NCI-H2107 (cell line): ENCODE measurements at places on chromosomes 7 and 10.
A peak's percentile ranks its signal among the peaks of the same experiment; 100 is the strongest.

- peak; percentile 8 for DNase-seq
These were observed 103.1 kb upstream of the APBB1IP start for GRCh38 chr10:26334932-26335573.

- no peak for DNase-seq
These were observed 57.6 kb downstream of the LRRTM3 start for GRCh38 chr10:66983475-66983818.

GRCh38 chr10:126905776-126906703 lies 812 bp downstream of the DOCK1 start:
- DNase-seq, result no peak

- DNase-seq, result peak; percentile 59
These were observed 35.1 kb downstream of the DNAJB12 start for GRCh38 chr10:72319416-72320254.

- DNase-seq, result no peak
These were observed 17.2 kb downstream of the ABCC2 start for GRCh38 chr10:99799613-99800012.

DNA sequence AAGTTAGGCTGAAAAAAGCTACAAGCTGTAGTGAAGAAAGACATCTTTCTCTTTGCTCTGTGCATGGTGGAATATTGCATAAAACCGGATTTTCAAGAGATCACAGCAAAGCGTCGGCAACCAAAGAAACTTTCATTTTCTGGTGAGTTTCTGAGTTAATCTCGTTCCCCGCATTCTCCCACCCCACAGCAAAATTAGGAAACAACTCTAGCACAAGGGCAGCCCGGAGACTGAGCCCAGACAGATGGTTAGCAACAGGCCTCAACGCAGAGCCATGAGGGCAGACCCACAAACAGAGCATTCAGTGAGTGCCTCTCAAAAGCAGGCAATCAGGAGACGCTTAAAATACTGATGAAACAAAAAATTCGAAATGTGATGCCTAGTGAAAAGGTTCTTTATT lies 396.1 kb upstream of the KLF6 start:
- DNase-seq, result no peak

- DNase-seq, result no peak
These were observed 116.1 kb upstream of the PCBD1 start for GRCh38 chr10:71004176-71005075.

DNA sequence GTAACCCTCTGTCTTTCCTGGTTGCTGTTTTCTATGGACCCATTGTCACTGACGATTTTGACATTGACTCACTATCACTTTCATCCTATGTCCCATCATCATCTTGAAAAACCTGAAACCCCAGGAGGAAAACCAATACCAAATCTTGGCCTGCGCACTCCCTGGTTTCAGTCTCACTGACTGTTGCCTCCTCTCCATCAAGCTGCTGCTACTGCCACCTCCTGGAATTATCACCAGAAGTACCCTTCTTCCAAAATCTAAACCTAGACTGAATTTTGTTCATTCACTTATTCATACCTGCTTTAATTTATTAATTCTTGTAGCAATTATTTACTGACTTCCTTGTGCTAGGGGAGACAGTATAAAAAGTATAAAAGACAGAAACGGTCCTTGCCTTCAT lies 44.5 kb upstream of the ACBD5 start:
- DNase-seq, result no peak

- DNase-seq, result no peak
These were observed 281.4 kb upstream of the TAC1 start for GRCh38 chr7:97450516-97450915.

DNA sequence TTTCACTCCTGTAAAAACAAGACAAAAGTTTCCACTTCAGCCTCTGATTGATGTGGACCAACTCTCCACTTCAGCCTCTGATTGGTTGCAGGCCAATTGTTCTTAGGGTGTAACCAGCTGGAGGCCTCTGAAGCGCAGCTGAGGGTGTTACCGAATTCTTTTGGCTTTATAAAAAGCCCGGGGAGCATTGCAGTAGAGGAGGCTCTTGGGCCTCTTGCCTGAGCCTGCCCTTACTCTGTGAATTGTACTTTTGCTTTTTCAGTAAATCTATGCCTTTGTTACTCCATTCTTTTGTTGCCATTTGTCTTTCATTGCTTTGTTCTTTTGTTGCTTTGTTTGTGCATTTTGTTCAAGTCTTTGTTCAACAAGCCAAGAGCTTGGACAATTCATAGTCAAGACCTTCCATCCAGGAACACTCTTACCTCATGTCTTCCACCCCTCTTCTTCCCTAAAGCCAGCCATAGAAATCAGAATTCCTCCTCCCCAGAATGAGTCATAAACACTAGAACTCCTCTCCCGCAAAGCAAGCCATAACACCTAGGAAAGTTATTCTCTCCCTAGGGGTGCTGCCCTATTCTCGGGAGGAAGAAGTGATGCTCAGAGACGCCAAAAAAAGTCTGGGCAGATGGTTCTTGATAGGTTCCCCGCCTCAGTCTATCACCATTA lies 53.5 kb upstream of the ARMC3 start:
- peak; percentile 49 for DNase-seq

DNA sequence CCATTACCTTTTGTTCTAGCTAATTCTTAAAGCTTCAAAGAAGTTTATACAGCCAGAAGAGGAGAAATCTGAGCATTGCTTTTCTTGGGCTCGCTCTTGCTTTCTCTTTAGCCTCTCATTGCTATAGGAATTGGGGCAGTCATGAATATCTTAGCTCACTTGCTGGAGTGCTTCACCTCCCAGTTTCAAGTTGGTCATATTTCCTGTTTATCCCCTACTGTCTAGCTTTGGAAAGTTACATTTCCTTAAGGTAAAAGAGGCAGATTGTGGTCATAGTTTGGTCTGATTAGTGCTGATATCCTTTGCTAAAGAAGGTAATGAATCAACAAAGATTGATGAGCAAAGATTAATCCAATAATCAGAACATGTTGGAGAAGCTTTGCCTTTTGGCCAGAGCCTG lies 77.7 kb upstream of the GLI3 start:
- DNase-seq, result no peak

- no peak for DNase-seq
These were observed 168.3 kb upstream of the SP8 start for GRCh38 chr7:20954711-20955619.

DNA sequence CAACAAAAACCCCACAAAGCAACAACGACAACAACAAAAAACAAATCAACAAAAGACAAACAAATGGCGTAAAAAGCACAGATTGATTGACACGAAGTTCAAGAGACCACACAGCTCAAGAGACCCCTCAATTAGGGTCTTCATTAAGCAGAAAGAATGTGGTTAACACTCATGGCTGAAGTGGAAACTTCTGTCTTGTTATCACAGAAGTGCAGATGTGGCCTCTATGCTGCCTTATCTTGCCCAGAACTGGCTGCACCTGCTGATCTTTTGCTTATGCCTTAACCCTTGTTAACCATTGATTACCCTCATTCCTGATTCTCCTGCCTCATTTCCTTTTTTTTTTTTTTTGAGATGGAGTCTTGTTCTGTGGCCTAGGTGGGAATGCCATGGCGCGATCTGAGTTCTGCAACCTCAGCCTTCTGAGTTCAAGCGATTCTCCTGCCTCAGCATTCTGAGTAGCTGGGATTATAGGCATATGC lies 3.5 kb upstream of the DAGLB start:
- no peak for DNase-seq

GRCh38 chr7:100682991-100683658 lies 9.6 kb downstream of the GNB2 start:
- no peak for DNase-seq

DNA sequence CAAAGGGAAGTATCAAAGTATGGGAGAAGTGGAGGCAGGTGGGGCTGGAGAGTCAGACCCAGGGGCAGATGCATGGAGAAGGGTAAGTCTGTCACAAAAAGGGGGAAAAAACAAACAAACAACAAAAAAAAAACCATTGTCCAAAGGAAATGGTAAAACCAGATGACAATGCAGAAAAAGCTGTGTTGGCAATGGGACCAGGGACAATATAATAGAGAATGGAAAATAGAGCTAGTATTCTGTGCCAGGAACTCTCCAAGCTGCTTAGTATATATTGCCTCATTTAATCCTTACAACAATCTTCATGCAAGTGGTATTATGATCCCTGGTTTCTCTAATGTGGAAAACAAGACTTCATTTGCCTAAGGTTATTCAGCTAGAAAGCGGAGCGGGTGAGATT lies 13.1 kb upstream of the KDM7A start:
- DNase-seq, result no peak

GRCh38 chr10:56258378-56258777 lies 102.7 kb downstream of the ZWINT start:
- DNase-seq, result no peak

- DNase-seq, result no peak
These were observed 31.8 kb downstream of the BAMBI start for GRCh38 chr10:28709001-28709710.

- no peak for DNase-seq
These were observed 38.6 kb downstream of the IL6 start for GRCh38 chr7:22765609-22766008.

GRCh38 chr7:80105701-80106408 lies 28.8 kb upstream of the GNAI1 start:
- no peak for DNase-seq

GRCh38 chr10:71623098-71623985 lies 96.2 kb downstream of the C10orf105 start:
- DNase-seq, result no peak

GRCh38 chr7:80078159-80078731 lies 56.4 kb upstream of the GNAI1 start:
- no peak for DNase-seq

- no peak for DNase-seq
These were observed 52.6 kb downstream of the JAKMIP3 start for GRCh38 chr10:132118366-132118765.

DNA sequence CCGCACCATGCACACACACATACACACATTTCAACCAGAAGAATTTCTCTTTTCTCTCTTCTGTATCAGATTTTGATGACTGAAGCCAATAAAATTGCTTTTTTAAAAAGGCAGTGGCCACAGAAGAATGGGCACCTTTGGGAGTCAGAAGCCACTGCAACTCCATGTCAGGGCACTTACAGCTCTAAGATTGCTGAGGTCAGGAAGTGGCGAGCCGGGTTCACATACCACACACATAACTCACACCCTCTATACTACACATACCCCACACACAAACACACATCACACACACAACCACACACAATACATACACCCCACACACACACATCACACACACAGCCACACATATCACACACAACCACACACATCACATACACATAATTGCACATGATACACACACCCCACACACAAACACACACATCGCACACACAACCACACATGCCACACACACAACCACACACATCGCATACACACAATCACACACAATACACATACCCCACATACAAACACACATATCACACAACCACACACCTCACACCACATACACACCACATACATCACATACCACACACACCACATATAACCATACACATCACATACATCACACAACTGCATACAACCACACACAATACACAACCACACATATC lies 31.2 kb downstream of the GPRIN2 start:
- DNase-seq, result no peak

- no peak for DNase-seq
These were observed 30.1 kb downstream of the VPS41 start for GRCh38 chr7:38878694-38879457.

GRCh38 chr7:158590181-158590530 lies 2.5 kb upstream of the PTPRN2 start:
- no peak for DNase-seq

GRCh38 chr10:3776796-3777571 lies 8.0 kb downstream of the KLF6 start:
- no peak for DNase-seq

- no peak for DNase-seq
These were observed 26.7 kb downstream of the TMEM273 start for GRCh38 chr10:49161411-49161997.

DNA sequence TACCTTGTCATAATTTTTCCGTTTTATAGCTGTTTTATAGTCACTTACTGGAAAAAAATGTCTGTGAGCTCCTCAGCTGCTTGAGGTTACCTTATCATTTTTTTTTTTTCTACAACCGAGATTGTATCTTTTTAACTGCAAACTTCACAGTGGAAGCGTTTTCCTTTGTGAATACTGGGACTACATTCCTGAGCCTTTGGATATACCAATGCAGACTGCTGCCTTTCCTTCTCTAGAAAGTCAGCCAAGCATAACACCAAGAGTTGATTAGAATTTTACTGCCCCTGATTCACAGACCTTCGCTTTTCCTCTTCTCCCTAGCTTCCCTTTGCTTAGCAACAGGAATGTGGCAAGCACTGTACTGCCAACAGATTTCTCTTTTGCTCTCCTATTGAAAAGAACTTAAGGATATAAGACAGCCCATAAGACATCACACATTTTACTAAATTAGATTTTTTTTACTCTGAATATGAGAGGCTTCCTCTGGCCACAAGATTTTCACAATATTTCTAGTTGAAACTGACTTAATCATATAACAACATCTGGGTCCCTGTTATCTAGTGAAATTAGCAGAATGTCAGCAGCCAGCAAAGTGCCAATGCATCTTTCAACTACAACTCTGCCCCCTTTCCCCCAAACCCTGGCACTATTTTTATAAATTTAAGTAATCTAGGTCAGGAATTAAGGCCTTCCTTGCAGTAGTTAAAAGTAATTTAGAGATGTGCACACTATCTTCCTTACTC lies 170.6 kb downstream of the PRKG1 start:
- DNase-seq, result no peak

GRCh38 chr7:68420342-68421192 lies 1177.7 kb upstream of the AUTS2 start:
- DNase-seq, result no peak

- DNase-seq, result no peak
These were observed 161.6 kb downstream of the NRCAM start for GRCh38 chr7:108294595-108294994.

DNA sequence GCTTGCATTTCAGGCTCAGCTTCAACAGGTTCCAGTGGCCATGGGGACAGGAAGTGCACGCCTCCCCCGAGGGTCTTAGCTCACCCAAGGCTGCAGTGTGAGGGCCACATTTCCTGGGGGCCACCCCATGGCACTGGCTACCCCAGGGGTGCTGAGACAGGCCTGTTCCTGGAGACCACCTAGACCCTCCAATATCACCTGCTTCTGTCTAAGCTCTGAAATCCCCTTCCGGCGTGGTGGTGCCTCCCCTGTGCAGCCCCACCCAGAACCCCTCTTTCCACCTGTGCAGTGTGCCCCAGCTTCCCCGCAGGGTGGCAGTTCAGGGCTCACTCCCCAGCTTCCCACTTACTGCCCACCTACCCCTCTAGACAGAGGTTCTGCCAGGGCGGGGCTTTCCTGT lies 83.1 kb downstream of the ADARB2 start:
- no peak for DNase-seq
